ENCODE measurements at places on chromosomes 4 and X.

DNA sequence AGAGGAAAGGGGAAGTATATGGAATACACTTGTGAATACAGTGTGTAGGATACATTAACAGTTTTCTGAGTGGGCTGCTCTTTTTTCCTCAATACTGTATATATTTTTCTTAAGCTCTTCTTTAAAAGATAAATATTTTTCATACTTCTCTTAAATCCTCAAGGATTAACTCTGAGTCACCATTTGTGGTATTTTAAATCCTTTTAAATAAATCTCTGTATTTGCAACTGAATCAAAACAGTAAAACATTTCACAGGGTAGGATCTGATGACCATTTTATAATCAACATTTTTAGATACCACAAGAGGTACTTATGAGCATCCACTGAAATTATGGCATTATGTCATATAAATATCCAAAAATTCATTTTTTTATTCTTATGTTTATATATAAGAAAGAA is 87.6 kb downstream of the GAB1 start:
- no peak for DNase-seq

DNA sequence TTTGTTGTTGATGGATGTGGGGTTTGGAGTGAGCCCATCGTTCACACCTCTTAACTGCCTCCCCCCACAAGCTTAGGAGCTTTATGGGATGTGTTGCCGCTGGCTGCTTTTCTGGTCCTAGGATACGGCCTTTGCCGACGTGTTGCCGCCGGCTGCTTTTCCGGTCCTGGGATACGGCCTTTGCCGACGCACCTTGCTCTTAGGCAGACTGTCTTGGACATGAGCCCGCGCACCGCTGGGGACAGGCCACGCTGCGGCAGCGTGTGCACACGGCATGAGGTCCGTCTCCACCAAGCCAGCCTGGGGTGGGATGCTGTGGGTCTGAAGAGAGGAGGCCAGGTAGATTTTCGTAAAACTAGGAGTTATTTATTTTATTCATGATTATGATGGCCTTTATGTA is 14.2 kb downstream of the RGS12 start:
- DNase-seq = no peak

- no peak for DNase-seq
These were observed 280.7 kb upstream of the GK2 start for GRCh38 chr4:79688691-79689090.

DNA sequence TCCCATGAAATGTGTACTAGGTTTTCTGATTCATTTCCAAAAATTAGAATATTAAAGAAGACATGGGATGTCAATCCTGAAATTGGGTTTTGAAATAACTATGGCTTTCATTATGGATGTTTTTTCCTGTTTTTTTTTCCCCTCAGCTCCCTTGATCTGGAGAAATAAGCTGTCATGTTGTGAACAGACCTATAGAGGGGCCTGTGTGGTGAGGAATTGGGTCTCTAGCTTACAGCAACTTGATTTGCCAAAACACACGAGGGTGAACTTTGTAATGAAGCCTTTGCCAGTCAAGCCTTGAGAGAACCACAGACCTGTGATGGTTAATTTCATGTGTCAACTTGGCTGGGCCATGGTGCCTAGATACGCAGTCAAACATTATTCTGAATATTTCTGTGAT is 2413.6 kb downstream of the PCDH7 start:
- no peak for DNase-seq

GRCh38 chr4:14124816-14125215 is 497.3 kb upstream of the BOD1L1 start:
- DNase-seq = no peak

DNA sequence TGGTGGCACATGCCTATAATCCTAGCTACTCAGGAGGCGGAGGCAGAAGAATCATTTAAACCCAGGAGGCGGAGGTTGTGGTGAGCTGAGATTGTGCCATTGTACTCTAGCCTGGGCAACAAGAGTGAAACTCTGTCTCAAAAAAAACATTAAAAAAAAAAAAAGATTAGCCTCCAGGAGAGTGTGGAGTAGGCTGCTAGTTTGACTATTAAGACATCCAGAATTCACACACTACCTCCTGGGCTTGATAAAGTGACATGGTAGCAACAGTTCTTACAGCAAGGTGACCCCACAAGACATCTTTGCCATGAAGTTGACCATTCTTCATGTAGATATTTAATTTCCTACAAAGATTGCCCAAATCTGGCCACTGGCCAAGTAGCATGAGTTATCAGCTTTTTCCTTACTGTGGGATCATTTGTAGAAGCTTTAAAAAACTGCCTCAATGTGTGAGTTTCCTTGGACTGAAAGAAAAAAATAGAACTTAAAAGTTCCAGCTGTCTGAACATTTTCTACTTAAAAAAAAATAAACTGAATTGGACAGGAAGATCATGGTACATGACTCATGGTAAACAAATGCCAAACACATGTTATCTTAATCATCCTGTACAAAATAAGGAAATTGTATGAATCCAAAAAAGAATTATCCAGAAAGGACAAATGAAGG is 35.3 kb upstream of the SPRY1 start:
- no peak for DNase-seq

GRCh38 chr4:9962611-9963314 is 58.5 kb downstream of the SLC2A9 start:
- DNase-seq = no peak

- DNase-seq = no peak
These were observed 29.7 kb downstream of the PRRG1 start for GRCh38 chrX:37378830-37379229.

- DNase-seq = no peak
These were observed 180.2 kb downstream of the RBM46 start for GRCh38 chr4:154961263-154961662.

GRCh38 chr4:17285747-17286146 is 226.1 kb downstream of the QDPR start:
- DNase-seq = no peak

DNA sequence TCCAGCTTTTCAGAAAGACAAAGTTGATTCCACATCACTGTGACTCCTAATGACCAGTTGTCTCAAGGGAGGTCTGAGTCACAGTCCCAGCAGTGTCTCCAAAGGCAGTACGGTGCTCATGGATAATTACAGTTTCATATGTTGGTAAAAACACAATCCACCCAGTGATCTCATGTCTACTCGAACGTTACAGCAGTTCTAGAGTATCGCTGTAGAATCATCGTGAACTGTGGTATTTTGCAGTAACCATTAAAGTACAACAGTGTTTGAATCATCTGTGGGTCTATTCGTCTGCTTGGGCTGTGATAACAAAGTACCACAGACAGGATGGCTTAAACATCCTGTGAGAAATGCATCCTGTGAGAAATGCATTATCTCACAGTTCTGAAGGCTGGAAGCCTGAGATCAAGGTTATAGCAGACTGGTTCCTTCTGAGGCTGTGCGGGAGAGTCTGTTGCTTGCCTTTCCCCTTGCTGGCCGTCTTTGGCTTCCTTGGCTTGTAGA is 121.1 kb upstream of the SORBS2 start:
- DNase-seq = no peak

GRCh38 chrX:103446665-103447302 is 70.4 kb downstream of the BEX3 start:
- no peak for DNase-seq

GRCh38 chr4:151702256-151702655 is 58.6 kb downstream of the GATB start:
- DNase-seq = no peak

DNA sequence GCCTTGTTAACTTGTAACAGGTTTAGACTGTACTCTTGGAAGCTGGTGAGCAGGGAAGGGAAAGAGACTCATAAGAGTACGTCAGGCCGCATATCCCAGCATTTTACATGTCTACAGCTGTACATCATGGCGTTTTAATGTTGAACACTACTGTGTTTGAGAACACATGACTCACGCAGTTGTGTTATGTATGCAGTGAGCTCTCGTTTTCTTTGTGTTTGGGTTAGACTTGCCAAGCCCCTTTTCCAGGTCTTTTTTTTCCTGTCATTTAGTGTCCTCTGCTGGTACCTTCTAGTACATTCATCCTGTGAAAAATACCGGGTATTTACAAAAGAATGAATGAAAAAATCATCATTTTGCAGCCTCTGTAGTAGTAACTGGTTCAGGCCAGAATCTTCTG is 35.3 kb downstream of the SMS start:
- DNase-seq = no peak

- no peak for DNase-seq
These were observed 164.9 kb upstream of the KLF3 start for GRCh38 chr4:38499101-38499500.

DNA sequence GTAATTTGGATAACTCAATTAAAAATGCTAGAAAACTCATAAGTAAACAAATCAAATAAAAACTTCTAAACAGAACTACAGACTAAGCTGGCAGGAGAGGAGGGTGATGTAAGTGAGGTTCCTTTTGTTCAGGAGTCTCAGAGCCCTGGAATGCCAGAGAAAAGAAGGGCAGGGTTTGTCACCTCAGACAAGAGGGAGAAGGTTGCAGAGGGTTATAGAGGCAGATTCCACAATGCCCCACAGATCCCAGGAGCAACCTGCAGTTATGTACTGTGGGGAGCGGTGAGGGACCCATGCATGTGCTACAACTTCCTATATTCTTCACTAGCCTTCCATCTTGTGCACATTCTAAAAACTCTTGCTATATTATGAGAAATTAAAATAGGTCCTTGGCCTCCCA is 129.7 kb downstream of the CFAP299 start:
- DNase-seq = no peak

DNA sequence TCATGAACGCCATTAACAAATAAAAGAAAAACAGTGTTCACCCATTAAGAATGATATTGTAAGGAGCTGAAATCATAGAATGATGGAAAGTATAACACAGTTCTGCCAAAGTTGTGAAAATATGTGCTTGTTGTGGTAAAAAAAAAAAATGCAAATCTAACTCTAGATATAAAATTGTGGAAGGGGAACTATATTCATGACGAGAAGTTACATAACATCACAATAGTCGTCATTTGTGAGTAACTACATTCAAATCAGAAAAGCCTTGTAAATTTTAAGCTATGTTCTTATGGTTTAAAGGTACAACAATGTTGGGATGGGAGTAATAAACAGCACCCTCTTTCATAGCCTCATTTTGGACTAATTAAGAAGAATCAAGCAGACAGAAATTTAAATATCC is 57.6 kb upstream of the PRDM8 start:
- DNase-seq = no peak

DNA sequence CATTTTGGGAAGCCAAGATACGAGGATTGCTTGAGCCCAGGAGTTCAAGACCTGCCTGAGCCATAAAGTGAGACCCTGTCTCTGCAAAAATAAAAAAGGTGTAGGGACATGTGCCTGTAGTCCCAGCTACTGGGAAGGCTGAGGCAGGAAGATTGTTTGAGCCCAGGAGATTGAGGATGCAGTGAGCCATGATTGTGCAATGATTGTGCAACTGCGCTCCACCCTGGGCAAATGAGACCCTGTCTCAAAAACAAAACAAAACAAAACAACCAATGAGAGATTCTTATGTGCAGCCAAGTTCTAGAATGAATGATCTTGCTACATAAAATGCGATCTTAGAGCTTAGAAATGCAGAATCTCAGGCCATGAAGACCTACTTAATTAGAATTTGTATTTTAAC is 22.5 kb downstream of the SLC9B2 start:
- DNase-seq = no peak

DNA sequence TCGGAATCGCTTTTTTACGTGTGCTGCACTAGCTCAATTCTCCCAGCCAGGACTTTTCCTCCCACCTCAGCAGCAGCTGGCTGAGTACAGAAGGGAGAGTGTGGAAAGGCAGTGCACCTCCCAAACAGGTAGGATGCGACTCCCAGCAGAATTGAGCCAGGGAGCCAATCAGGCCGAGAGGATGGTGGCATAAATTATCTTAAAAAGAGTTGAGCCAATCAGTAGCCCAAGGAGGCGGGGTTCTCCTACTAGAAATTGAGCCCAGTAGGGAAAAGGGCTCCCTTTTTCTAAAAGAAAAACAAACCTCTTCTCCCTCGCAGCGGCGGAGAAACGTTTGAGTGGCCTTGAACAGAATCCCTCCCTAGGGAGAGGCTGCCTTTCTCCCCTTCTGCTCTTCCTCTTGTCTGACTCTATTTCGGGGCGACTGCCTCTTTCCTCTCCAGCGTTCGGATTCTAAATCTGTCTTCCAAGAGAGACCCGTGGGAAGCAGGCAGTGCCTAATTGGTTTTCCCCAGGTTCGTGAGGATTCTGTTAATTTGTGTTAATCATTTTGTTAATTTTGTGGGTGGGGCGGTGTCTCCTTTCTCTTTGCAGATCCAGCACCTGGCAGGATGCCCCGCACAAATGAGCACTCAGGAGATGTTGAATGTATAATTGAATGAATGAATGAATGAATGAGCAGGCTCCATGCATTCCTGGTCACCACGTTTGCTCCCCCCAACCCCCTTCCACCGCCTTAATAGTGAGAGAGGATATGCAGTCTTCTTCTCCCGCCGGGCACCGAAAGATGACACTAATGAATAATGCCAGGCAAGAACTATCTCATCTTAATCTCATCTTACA is at the start of gene GABRG1:
Gene GABRG1 (minus strand): TSS at position 142 of the 843 bp plus-strand sequence. CDS start 141 bp downstream, at position 1.
- no peak for DNase-seq

DNA sequence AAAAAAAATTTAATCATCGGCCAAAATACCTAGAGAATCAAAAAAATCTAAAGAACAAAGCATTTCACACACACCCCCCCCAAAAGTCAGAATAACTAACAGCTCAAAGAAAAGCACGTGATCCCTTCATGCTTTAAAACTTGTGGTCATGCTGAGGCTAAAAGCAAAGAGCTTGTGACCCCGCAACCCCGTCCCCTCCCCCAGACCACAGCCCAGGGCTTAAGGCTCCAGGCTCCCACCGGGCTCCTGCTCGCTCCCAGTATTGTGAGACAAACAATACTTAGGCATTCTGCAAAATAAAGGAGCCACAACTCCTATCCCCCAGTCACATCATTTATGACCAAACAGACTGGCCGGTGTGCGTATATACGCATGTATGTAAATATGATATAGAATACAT is 62.1 kb upstream of the CCDC160 start:
- no peak for DNase-seq

DNA sequence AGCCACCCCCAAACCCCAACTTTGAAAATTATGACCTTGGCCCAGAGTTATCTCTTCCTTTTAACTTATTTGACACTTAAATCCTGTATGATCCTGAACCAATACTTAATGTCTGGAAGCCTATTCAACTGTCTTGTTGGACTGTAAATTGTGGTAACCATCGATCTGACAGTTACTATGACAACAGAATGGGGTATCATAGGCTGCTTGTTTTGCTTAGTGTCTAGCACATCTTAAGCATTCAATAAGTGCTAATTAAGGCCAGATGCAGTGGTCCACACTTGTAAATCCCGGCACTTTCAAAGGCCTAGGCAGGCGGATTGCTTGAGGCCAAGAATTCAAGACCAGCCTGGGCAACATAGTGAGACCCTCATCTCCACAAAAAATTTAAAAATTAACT is 175.0 kb downstream of the APBB2 start:
- DNase-seq = no peak

DNA sequence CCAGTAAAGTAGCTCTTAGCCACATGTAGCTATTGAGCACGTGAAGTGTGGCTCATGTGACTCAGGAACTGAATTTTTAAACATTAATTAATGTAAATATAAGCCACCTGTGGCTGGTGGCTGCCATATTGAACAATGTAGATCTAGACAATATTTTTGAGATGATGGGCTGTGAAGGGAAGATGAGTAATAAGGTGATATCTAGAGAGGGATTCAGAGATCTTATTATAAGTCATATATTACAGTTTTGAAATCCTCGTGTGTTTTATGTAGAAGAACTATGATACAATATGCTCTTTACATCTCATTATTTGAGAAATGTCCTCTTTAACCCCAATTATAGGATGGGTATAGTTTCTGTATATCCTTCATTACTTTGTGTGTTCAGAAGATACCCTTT is 5.6 kb downstream of the GAR1 start:
- DNase-seq = no peak

- no peak for DNase-seq
These were observed 16.2 kb downstream of the JAKMIP1 start for GRCh38 chr4:6184169-6184568.

GRCh38 chr4:26899991-26900390 is 39.4 kb downstream of the STIM2 start:
- no peak for DNase-seq

All from stimulated activated CD4-positive, alpha-beta T cell treated with anti-CD3 and anti-CD28 coated beads, Interleukin-1b, Interleukin-23, amount 100 ng/mL, for 4 hours (primary cell).